ENCODE measurements at places on chromosomes 11 and 22. TPM values are rescaled to one million over a fixed set of nuclear protein-coding genes. Genes with fewer than 3 reads are reported as not detected.

Gene OR5P2
- total RNA-seq: not detected

Gene CRYBA4
- not detected for total RNA-seq

Gene MUC6
- not detected for total RNA-seq

Gene OR8G5
- total RNA-seq: not detected

Gene SLC22A25
- total RNA-seq: not detected

Gene IL10RA
- total RNA-seq: 57.1 TPM

Gene FOLR3
- total RNA-seq: not detected

Gene DSCAML1
- 0.67 TPM for total RNA-seq

Gene OR5B21
- total RNA-seq: not detected

Gene ASCL2
- 2.7 TPM for total RNA-seq

Gene OR5B17
- total RNA-seq: not detected

Gene NELL1
- not detected for total RNA-seq

Gene BATF2
- not detected for total RNA-seq

Gene ROBO4
- total RNA-seq: not detected

Gene SLC17A6
- total RNA-seq: not detected

Gene UBE2L6
- total RNA-seq: 252 TPM

Gene SVIP
- 47.4 TPM for total RNA-seq

Gene RTL10
- total RNA-seq: 15.6 TPM

Gene CARD10
- not detected for total RNA-seq

Gene KRTAP5-11
- not detected for total RNA-seq

Gene RAB38
- total RNA-seq: 3.1 TPM

Gene TSGA10IP
- not detected for total RNA-seq

Gene SLC22A6
- not detected for total RNA-seq

Gene LRRC55
- not detected for total RNA-seq

Gene GGT5
- total RNA-seq: 0.04 TPM

Gene ABTB2
- total RNA-seq: 1.2 TPM

Gene TREH
- not detected for total RNA-seq

Gene MTCH2
- total RNA-seq: 138 TPM

Gene GRK3
- 9.2 TPM for total RNA-seq

Gene SPI1
- total RNA-seq: 0.11 TPM

Gene MYO18B
- 0.58 TPM for total RNA-seq

Gene MUC5AC
- not detected for total RNA-seq

Gene KMT5B
- 22.9 TPM for total RNA-seq

Gene C11orf54
- 15.7 TPM for total RNA-seq

Gene DRICH1
- 0.41 TPM for total RNA-seq

Gene PATE2
- 0.16 TPM for total RNA-seq

Gene PHETA2
- total RNA-seq: 1.4 TPM

Gene HTR3A
- not detected for total RNA-seq

Gene OR6T1
- total RNA-seq: not detected

Gene RIMBP3C
- total RNA-seq: 0.18 TPM

Gene FIBIN
- not detected for total RNA-seq

Gene GGT1
- total RNA-seq: 34.9 TPM

Gene HEPHL1
- not detected for total RNA-seq

Gene FCHSD2
- 24.1 TPM for total RNA-seq

Gene SNX32
- total RNA-seq: 2.9 TPM

Gene STX3
- total RNA-seq: 5.4 TPM

Gene MMP27
- not detected for total RNA-seq

Gene MOGAT2
- total RNA-seq: not detected

Gene SCARF2
- 0.39 TPM for total RNA-seq

Gene NEAT1
- 435 TPM for total RNA-seq

Gene LRRC32
- total RNA-seq: 5.7 TPM

Gene ALG9
- total RNA-seq: 30.4 TPM

Gene SCGB1C1
- not detected for total RNA-seq

Gene CECR2
- not detected for total RNA-seq

Gene CD3E
- 530 TPM for total RNA-seq

Gene OR5B3
- total RNA-seq: not detected

Gene TUB
- 0.33 TPM for total RNA-seq

Gene SLC15A3
- 9.6 TPM for total RNA-seq
